H54 (cell line): ENCODE measurements at places on chromosomes 6 and 20.

- no peak for DNase-seq
Measured at GRCh38 chr20:25325073-25325472, 65.6 kb downstream of the ABHD12 start.

DNA sequence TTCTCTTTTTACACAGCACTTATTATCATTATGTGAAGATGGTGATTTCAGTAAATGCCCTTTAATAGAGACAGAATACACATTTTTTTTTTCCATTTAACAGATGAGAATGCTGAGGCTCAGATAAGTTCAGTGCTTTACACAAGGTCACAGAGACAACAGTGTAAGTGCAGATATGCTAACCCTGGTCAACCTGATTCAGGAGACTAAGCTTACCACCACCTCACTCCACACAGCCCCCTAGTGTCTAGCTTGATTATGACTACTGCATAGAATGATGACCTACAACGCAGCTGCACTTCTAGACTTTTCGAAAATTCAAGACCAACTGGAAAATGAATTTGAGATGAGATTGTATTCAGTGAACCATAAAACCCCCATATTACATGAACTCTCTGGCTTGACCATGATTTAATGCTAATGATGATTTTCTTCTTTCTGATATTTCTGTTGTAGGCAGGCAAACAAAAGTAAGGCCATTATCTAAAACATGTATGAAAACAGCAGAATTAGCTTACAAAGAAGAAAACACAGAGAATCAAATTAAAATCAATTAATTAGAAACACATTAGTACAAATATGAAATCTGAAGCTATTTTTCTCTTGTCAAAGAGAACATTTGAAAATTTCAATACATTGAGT lies 212.1 kb upstream of the PHACTR1 start:
- no peak for DNase-seq

DNA sequence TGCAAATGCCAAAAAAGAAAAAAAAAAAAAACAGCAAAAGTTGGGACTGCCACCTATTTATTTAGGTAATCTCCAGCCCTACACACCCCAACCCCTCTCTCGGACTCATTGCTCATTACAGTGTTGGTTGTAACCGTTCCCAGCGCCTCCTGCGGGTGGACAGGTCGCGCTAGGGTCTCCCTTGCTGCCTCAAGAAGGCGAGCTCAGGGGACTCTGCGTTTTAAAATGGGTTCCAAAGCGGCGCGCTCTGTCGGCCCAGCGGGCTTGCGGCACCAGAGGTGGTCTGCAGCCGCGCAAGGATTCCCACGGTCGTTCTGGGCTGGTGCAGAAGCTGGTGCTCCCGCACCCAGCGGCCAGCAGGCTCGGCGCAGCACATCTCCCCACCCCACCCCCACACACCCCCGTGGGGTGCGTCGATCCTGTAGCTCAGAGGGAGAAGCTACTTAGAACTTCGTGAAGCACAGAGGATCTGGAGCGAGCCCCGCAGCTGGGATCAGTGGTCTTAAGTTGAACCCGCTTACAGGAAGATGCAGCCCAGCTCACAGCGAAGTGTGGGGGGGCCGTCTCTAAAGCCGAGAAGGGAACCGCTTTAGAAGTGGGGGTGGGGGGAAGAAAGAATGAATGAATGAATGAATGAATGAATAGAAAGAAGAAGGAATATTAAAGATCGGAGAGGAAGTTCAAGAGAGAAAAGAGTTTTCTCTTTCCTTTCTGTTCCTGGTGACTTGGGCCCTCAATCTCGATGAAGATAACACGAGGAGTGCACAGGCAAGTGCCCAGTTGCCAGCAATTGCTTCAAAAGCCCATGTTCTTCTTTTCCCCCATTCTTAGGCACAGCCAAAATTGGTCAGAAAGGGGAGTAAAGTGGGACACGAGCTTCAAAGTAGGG lies 780 bp downstream of the TFAP2A start:
- DNase-seq: no peak

DNA sequence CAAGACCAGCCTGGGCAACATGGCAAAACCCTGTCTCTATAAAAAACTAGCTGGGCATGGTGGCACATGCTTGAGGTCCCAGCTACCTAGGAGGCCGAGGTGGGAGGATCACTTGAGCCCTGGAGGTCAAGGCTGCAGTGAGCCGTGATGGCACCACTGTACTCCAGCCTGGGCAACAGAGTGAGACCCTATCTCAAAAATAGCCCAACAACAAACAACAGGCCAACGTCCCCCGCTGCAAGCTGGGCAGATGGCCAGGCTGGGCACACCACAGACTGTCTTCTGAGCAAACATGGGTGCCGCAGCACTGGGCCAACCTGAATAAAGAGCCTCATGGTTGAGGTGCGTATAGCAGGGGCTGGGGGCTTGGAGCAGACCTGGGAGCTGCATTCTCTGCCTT lies 46.6 kb upstream of the SRF start:
- DNase-seq: no peak

DNA sequence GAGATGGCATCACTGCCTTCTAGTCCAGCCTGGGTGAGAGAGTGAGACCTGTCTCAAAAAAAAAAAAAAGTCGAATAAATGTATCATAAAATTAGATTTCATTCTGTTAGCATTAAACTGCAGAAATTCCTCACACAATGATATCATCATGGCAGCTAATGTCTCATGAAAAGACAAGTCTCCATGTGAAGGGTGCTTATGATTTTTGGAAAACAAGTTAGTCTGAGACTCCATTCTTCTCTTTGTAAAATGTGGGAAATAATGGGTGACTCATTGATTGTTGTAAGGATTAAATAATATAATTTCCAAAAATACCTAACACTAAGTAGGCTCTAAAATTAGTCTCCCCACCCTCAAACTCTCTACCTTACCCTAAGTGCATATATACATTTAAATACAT lies 49.6 kb upstream of the CDYL start:
- no peak for DNase-seq

DNA sequence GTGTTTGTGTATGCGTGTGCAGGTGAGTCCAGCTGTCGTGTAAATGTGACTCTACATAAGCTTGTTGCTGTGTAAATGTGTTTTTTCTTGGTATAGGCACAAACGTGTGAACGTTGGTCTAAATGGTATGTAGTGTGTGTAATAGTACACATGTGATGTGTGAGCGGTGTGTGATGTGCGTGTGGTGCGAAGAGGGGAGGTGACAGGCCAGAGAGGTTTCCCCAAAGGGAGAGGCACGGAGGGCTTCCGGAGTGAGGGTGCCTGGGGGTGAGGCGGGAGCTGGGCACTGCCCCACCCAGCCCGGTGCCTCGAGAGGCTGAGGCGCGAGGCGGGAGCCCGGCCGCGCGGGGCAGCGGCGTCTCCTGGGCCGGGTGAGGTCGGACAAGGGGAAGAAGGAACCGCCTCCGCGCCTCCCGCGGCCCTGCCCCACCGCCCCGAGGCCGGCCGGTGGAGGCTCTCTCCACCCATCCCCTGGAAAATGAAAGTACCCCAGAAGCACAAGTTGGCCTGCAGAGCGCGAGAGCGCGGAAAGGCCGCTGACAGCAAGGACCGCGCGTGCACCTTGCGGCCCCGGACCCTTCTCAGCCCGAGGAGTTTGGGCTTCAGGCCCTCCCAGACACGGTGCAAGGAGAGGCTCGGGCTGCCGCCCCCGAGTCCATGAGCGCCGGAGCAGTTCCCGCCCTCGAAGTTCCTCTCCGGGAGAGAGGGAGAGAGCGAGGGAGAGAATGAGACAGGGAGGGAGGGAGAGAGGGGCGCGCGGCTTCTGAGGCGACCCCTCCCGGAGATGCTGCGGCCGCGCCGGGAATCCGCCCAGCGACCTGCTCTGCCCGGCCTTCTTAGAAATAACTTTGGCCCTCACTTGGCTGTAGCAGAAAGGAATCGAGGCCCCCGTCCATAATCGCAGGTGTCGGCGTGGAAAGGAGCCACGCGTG lies 43.2 kb upstream of the OSTM1 start:
- no peak for DNase-seq

- DNase-seq: peak; percentile 12
Measured at GRCh38 chr20:9460518-9460917, 53.9 kb upstream of the LAMP5 start.

GRCh38 chr6:159557031-159557430 lies 136.0 kb downstream of the SOD2 start:
- no peak for DNase-seq
